ENCODE measurements at places on chromosomes 1 and 21.
A peak's percentile ranks its signal among the peaks of the same experiment; 100 is the strongest.

DNA sequence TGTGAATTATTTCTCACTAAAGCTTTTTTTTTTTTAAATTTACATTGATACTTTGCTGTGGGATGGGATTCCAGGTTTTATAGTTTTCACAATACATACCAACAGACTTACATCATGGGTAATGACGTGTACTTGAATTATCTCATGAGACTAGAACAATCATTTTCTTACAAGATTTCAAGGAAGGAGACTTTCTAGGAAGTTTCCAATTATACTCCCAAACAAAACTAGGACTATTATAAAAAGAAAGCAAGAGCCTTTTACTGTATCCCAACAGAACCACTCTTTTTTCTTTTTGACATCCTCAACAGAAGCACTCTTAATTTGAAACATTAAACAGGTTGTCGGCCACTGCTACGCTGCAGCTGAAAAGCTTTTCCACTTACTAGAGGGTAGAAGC is 48.7 kb downstream of the TESK2 start:
- DNase-seq = no peak

GRCh38 chr21:28132713-28133112 is 860.0 kb downstream of the LTN1 start:
- DNase-seq = no peak

DNA sequence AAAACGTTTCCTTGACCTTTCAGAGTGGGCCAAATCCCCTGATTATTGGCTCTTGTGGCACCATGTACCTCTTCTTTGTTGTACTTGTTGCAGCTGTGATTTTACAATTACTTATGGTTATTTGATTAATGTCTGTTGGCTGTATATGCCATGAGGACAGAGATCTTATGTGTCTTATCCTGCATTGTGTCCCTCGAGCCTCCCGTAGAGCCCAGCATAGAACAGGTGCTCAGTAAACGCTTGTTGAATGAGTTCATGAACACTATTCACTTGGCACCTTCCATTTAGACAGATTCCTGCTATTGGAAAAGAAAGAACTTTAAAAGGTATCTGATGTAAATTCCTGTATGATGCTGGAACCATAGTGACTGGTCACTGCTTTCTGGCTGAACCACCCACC is 48.4 kb downstream of the PGM1 start:
- no peak for DNase-seq

- no peak for DNase-seq
These were observed 18.3 kb upstream of the CHI3L1 start for GRCh38 chr1:203204756-203205155.

- no peak for DNase-seq
These were observed at the start of gene LGR6 for GRCh38 chr1:202193614-202194327. Gene LGR6, plus strand, starts transcription at chr1:202193799. Its CDS starts 191 bp downstream, at chr1:202193990.

DNA sequence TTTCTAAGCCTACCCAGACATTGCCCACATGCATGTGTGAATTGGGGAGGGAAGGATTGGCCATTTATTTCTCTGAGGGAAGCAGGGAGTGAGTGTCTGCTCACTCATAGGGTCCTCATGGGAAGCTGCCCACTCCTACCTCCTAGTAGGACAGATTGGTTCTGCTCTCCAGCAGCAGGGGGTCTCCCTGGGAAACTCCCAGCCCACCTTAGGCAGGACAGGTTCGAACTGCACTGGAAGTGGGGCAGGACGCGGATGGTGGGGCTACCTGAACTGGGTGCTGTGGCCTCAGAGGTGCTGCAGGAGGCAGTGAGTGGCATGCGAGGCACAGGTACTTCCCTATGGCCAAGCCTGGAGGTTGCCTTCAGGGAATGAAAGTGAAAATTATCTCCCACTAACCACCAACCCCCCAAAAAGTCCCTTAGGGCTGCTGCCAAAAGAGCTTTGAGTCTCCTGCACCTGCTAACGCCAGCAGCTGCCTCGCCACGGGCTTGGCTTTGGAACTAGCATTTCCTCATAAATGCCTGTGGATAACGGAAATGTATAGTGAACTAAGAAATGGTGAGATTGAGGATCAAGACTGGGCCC is 157.0 kb upstream of the COA6 start:
- no peak for DNase-seq

DNA sequence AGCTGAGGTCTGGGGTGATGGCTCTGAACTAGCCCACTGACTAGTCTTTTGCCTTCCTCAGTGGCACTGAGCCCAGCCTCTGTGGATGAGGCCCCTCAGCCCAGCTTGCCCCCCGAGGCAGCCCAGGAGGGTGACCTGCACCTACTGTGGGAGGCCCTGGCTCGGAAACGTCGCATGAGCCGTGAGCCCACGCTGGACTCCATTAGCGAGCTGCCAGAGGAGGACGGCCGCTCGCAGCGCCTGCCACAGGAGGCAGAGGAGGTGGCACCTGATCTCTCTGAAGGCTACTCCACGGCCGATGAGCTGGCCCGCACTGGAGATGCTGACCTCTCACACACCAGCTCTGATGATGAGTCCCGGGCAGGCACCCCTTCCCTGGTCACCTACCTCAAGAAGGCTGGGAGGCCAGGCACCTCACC is 87.8 kb downstream of the TRIM11 start:
- no peak for DNase-seq

GRCh38 chr1:208803011-208803811 is 559.0 kb upstream of the PLXNA2 start:
- no peak for DNase-seq

DNA sequence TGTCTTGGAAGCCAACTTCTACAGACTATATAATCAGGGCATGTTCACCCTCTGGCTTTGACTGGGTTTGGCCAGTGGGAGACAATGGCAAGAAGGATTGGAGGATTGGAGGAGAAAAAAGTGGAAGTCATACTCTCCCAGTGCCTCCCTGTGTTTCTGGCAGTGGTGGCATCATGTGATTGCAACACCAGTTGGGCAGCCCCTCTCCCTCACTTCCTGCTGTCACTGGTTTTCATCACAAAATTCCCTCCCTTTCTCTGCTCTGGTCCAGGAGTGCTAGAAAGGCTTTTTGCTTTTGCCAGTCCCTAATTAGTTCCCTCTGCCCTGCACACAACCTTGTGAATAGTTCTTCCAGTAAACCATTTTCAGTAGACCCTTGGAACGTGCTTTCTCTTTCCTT is 3.7 kb upstream of the QSOX1 start:
- DNase-seq = no peak

DNA sequence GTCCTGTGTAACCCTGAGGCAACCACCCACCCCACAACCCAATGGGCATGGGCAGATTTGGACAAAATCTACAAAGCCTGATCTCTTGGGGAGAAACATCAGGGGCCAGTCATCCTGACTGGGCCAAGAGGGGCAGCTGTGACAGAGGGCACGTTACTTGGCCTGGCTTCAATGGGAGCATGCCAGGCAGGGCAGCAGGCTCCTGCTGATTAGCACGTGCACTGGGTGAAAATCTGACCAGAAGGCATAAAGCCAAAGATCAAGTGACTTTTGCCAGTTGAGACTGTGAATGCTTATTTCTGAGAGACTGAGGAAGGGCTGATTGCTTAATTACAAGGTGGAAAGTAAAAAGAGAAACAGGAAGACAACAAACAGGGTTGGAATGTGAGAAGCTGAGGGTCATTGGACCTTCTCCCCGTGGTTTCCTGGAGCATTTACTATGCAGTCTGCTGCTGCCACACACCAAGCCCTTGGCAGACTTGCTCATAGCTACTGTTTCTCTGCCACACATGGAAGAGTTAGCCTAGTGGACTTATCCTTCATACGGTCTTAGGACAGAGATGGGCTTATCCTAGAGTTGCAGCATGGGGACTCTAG is 39.8 kb upstream of the TNR start:
- DNase-seq = no peak

DNA sequence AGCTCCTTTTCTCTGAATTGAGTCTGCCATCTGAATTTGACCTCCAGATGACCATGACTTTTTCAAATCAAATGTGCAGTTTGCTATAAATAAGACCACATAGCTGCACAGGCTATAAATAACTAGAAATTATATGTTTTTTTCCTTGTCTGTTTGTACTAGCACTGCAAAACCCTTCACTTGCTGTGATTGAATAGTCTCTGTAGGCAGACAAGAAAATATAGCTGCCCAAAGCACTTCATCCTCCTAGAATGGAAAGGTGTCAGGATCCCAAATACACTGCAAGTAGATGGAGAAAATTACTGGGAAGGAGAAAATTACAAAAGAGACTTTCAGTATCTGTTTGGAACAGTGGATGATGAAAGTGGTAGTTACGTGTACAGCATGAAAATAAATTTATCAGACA is 175.8 kb downstream of the APP start:
- DNase-seq = no peak

DNA sequence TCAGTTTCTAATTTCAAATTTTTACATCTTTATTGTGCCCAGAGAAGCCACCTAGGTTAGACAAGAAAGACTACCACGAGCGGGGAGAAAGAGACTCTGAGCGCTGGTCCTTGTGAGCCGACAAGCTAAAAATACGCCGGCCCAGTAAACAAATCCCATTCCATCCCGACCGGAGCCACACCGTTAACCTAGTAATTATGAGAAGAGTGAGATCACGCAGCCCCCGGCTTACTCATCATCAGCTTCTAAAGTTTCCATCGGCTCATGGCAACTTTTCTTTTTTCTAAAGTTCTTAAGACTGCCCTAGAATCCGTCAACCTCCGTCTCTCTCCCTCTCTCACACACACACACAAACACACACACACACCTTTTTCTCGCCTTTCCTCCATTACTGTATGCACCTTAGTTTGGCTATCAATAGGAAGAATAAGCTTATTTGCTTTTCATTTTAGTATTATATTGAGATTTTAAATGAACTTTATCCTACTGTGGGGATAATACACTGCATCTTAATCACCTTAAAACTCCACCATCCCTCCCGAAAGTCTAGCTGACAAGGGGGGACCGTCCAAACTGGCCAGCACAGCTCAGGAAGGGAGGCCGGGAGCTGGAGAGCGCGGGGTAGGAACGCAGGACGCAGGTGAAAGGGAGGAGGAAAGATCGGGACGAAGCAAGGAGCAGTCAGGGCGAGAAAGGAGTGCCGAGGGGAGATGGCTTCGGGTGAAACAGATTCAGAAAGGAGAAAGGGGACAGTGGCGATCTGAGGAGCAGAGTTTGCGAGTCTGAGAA is 728 bp downstream of the OTUD7B start:
- peak; percentile 49 for DNase-seq

DNA sequence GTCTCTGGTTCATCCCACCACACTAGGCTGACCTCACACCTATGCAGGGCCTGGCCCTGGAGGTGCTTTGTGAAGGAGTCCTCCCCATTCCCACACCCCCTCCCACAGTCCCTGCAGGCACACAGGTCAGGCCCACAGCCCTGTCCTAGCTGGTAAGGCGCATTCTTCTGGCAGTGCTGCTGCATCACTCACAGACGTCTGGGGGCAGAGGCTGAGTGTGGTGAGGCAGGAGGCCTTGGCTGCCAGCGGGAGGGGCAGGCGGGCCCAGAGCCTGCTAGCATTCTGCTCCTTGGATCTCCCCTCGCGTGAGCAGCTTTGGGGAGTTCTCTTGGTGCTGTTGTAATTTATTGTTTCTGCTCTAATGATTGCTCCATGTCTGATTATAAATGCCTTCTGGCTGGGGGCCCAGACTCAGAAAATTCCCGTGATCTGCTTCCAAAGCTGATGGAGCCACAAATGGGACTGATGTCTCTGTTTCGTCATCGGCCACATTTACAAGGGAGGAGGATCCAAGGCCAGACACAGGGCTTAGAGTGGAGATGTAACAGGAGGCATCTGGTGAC is 62.9 kb downstream of the TRABD2B start:
- no peak for DNase-seq

DNA sequence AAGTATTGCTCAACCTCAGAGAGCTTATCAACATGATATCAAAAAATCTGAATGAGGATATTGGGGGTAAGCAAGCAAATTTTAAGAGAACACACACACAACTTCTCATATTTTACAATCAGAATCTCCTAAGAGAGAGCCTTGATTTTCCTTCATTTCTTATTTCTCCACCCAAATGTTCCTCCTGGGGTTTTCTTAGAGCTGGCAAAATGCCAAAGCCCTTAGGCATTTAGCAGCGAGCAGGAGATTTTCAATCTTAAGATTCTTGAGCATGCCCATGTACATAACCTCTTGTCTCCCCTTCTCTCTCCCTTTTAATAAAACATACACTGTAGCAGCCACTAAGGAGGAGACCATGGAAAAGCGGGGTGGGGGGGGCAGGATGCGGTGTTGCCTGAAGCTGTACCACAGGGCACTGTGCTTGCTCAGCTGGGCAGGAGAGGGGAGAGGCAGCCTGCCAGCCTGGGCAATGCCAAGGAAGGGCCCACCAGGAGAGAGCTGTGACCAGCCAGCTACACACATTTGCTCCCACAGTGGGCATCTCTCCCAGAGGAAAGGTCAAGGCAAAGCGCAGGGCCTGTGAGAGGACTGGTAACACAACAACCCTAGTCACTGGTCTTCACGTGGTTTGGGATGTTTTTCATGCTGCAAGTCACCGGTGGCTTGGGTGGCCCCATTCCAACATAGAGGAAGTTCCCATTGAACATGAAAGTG is 4.3 kb downstream of the BRINP2 start:
- DNase-seq = no peak

- no peak for DNase-seq
These were observed 65.0 kb downstream of the TOR3A start for GRCh38 chr1:179146911-179147310.
